ENCODE measurements at places on chromosomes 7 and 10. TPM values are rescaled to one million over a fixed set of nuclear protein-coding genes. Genes with fewer than 3 reads are reported as not detected.

Gene NEUROD6
- total RNA-seq, result not detected

Gene SLC18A3
- not detected for total RNA-seq

Gene ERV3-1
- 6.0 TPM for total RNA-seq

DNA sequence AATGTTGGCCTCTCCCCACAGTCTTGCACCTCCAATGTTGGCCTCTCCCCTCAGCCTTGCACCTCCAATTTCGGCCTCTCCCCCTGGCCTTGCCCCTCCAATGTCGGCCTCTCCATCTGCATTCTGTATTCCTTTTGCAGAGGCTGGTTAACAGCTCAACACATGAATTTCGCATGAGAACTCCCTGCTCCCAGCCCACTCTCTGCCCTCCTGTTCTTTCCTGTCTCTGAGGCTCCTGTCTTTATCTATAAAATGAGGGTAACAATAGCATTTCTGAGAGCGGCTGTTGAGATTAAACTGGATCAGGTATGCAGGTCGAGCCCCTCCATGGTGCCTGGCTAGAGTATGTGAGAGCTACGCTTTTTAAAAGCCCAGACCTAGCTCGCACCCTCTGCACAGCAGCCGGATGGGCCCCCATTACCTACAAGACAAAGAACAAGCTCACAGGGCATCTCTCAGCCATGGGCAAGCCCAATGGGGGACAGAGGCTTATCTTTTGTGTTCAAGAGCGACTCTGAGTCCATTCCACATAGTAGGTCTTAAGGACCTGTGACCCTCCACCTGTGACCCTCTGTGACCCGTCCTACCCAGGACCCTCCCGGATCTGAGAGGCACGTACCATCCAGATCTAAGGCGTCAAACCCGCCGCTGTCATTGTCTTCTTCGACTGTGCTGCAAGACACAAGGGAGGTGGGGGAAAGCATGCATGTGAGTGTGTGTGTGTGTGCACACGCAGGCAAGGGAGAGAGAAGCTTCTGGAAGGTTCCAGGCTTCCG is 82.2 kb upstream of the GNA12 start:
- no peak for DNase-seq

Gene DEPP1
- not detected for total RNA-seq
